ENCODE measurements at places on chromosomes 1 and 21.
A peak's percentile ranks its signal among the peaks of the same experiment; 100 is the strongest.

DNA sequence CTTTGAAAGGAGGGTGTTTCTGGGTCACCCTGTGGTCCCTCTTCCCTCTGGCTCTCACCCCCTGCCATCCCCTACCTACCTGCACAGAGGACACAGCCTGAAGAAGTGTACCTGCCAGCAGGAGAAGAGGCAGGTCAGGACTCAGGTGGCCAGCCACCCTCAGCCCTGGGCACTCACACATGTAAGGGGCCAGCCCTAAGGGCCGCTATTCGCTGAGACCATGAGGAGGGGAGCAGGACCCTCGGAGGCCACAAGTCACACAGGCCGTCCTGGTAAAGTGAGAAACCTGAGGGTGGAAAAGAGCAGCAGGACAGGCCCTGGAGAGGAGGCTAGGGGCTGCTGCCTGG is 1.2 kb downstream of the ZNF692 start:
- DNase-seq, result no peak

DNA sequence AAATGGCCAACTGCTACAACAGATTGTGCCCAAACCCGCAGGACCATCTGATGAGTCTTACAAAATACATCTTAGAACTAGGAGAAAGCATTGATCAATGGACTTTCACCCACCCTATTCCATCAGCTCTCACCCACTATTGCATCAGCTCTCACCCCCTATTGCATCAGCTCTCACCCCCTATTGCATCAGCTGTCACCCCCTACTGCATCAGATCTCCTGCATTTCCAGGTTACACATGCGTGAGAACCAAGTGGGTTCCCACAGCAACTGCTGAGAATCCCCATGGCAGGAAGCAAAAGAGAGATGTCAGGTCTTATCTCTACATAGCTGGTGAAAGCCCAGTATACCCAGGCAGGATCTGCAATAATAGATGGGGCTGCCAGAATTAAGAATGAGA is 533.5 kb downstream of the LTN1 start:
- DNase-seq, result no peak

- no peak for DNase-seq
Observed at GRCh38 chr1:207470927-207471326, 16.8 kb downstream of the CR2 start.

DNA sequence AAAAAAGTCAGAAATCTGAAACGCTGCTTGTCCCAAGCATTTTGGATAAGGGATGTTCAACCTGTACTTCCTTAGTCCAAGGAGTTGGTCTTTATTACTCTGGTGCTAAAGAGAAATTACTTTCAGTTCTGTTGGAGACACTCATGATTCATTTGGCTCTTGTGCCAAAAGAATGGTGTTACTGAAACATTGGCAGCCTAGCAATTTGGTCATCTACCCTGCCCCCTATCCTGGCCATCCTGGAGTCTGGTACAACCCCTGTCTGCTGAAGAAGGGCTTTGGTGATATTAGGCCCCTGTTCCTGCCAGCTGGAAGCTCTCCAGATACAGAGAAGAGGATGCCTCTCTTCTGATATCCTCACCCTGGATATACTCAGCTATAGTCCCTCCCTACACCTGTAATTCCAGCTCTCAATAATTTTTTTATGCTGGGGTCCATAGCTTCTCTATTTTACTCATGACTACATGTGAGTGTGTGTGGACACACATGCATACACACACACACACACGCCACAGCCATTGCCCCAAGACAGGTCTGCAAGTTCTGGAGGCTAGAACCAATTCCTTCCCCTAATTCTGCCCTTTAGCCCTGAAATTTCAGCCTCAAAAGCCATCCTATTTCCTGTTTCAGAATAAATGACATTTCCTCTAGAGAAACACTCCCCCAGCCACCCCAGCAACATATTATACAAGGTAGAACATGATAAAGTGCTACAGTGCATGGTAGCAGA is 40.0 kb downstream of the LHX8 start:
- no peak for DNase-seq

GRCh38 chr1:65514041-65514440 is 93.6 kb downstream of the LEPR start:
- DNase-seq, result no peak

- DNase-seq, result no peak
Observed at GRCh38 chr1:202251424-202252256, 58.0 kb downstream of the LGR6 start.

GRCh38 chr1:101142244-101142643 is 94.6 kb upstream of the S1PR1 start:
- no peak for DNase-seq

GRCh38 chr1:56915960-56916359 is 49.9 kb downstream of the C8B start:
- no peak for DNase-seq

- no peak for DNase-seq
Observed at GRCh38 chr1:161784968-161785367, 18.8 kb downstream of the ATF6 start.

DNA sequence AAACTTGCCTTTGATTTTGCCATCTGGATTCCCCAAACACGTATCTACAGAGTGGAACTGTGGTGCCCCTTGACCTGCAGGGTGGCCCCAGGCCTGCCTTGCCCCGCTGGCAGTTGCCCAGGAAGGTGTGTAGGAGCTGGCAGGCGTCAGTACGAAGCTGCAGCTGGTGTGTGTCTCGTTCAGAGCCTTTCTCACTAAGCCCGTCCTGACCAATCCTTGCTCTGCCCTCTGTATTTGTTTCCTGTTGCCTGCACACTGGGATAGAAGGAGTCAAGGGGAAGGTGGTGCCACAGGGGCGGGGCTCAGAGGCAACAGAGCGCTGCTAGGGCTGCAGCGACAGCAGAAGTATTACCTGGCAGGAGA is 5.2 kb upstream of the VSIG8 start:
- no peak for DNase-seq

- DNase-seq, result peak; percentile 65
Observed at GRCh38 chr1:43529206-43529731, 1.4 kb upstream of the PTPRF start.

DNA sequence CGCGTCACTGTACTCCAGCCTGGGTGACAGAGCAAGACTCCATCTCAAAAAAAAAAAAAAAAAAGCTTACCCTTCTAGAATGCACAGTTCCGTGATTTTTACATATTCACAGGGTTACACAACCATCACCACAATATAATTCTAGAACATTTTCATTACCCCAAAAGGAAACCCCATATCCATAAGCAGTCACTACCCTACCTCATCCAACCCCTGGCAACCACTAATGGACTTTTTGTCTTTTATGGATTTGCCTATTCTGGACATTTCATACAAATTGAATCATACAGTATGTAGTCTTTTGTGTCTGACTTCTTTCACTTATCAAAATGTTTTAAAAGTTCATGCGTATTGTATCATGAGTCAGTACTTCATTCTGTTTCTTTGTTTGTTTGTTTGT is 22.8 kb downstream of the SYF2 start:
- no peak for DNase-seq

Data from GM18507 (cell line).